Colonic mucosa (tissue), 4 donors: ENCODE measurements at places on chromosomes 2 and 18. TPM values are rescaled to one million over a fixed set of nuclear protein-coding genes. Genes with fewer than 3 reads are reported as not detected.

Gene ALK
- total RNA-seq: 0.19 TPM

Gene RPIA
- 26.1 TPM for total RNA-seq

- no peaks in the 10 kb centered on the region for H3K36me3 ChIP-seq
- H3K4me3 ChIP-seq: no peak overlapping the region
- H3K4me1 ChIP-seq: no peaks in the 10 kb centered on the region
- no peak for DNase-seq
- H3K27me3 ChIP-seq: no peaks in the 10 kb centered on the region
Observed at GRCh38 chr2:38265461-38265860, 111.6 kb downstream of the ATL2 start.

DNA sequence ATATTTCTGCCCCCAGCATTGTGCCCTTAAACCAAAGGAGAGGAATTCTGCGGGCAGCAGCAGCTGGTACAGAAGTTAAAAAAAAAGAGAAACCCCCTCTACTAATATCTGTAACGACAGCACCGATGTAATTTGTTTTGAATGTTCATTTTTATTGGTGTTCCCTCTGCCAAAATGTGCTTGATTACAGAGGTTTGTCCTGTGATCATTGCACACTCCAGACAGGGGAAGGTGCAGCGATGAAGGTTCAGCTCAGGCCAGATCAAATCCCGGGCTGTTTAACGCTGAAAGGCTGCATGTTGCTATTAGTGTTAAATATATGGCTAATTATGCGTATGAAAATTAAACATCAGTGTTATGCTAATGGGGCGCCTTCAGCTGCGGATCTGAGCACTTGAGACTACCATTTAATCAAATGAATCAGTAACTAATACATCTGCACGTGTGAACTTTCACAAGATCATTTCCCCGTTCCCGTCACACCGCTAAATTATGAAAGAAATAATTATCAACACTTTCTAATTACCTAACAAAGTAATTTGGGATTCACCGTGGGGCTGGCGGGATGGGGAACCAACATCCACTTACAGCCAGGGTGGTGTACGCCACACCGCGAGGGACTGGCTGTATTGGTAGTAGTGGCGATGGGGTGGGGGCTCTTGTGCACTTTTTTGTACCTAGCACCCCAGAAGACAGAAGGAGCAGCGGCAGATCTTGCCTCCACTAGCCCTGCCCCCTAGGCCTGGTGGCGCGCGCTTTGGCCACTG lies 1.5 kb upstream of the DLX1 start:
- no peak overlapping the region for H3K4me3 ChIP-seq
- no peaks in the 10 kb centered on the region for H3K36me3 ChIP-seq
- no peak for DNase-seq
- H3K27me3 ChIP-seq: peaks cover 89% of the 10 kb centered on the region
